ENCODE measurements at places on chromosomes 5 and 9.

- DNase-seq: no peak
Measured at GRCh38 chr5:135185481-135186065, 151.5 kb upstream of the PITX1 start.

- DNase-seq: no peak
Measured at GRCh38 chr9:86924206-86924605, 23.1 kb downstream of the GAS1 start.

GRCh38 chr9:88339317-88339716 is 48.9 kb upstream of the SPIN1 start:
- no peak for DNase-seq

DNA sequence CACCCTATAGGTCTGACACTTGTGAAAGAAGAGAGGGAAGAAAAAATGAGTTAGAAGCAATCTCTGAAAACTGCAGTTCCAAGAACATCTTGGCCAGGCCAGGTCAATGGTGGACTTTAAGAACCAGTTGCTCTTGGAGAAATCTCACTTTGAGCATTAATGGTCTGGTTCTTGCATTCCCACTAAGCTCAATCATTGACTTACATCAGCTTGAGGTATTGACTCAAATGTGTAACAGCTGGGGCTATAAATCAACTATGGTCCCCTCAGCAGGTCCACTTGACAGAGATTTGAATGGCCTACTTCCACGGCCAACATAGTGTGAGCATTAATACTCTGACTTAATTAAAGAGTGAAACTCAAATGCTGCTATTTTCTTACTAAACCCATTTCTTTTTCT is 357.8 kb upstream of the RGMB start:
- no peak for DNase-seq

DNA sequence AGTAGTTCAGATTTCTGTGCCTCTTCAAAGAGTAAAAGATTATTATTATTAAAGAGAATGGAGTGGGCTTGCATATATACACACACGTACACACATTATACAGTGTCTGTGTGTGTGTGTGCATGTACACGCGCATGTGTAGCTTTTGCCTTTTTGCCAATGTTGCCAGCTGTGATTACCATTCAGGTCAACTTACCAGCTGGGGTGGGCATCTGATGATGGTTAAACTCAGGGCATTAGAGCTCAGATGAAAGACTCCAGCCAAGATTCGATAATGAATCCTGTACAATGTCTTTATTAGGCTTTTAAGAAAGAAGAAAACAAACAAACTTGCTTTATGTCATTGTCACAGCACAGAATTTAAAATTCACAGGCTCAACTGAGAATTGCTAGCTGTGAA is 296.5 kb upstream of the DMAC1 start:
- no peak for DNase-seq

DNA sequence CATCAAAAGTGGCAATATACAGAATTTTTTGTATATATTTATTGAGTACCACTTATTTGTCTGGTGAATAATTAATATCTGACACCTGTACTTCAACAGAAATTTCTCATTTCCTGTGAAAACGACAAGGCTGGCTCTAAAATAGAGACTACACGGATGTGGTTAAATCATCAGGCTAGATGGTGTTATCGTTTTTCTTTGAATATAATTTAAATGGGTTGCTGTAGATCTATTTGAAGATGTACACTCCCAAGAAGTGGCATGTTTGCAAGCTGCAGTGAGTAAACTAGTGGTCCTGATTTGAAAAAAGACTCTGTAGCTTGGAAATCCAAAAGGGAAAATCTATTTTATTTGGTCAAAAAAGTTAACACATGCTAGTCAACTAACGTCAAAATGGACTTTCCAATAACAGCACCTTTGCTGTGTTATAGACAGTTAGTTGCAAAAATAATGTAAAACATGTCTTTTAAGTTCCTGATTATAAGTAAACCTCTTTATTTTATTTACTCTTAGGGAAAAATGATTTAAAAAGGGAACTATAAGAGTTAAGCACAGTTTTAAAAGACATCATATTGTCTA is 13.8 kb downstream of the ST8SIA4 start:
- no peak for DNase-seq

GRCh38 chr5:44051591-44051990 is 337.6 kb downstream of the FGF10 start:
- DNase-seq: no peak

DNA sequence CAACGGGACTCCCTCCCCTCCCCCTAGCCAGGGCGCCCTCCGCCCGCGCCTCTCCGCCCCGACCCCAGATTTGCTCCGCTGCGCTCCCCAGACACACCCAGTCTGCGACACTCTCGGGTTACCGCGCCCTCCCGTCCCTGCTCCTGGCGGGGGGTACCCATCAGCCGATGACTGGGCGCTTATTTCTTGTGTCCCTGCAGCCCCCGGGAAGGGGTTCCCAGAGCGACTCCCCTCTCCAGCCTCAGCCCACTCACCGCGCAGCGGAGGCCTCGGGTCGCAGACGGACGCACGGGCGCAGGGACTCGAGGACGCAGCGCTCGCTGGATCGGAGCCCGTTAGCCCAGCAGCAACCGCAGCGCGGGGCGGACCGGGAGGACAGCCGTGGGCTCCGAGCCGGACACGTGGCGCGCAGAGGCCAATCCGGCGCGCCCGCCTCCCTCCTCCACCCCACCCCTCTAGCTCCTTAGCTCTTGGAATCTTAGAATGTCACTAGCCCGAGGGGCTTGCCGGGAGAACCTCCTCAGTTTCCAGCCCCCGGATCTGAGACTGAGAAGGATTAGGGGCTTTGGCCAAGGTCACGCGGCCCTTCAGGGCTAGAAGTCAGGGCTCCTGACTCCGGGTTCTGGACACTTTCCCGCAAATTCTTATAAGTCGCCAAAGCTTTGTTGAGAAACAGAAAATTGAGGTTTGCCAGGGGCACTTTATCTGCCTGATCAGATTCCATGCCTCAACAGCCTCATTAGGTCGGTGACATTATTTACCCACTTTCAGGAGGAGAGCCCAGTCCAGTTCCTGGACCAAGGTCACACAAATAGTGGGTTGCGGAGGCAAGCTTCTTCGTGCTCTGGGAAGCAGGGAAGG is at the start of gene ANXA6:
Gene ANXA6, minus strand, starts transcription at position 354 of the 861 bp plus-strand sequence. CDS start 9,878 bp downstream, outside the sequence.
- DNase-seq: peak; percentile 47

DNA sequence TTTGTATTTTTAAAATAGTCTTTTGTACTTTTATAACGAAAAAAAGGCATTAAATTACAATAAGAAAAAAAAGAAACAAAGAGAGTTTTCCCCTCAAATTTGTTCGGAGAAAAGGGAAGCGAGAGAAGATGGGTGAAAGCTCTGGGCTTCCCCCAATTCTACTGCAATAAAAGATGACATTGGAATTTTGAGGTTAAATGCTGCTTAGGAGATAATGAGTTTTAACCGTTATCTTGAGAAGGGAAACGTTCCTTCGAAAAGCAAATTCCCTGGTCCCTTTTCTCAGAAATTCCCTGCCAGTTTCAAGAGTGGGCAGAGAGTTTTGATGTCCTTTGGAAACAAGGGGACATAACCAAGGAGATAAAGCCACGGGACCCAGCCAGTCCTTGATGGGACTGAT is 18.4 kb upstream of the ERGIC1 start:
- DNase-seq: no peak

- no peak for DNase-seq
Measured at GRCh38 chr5:173998531-173998930, 9.6 kb downstream of the C5orf47 start.

DNA sequence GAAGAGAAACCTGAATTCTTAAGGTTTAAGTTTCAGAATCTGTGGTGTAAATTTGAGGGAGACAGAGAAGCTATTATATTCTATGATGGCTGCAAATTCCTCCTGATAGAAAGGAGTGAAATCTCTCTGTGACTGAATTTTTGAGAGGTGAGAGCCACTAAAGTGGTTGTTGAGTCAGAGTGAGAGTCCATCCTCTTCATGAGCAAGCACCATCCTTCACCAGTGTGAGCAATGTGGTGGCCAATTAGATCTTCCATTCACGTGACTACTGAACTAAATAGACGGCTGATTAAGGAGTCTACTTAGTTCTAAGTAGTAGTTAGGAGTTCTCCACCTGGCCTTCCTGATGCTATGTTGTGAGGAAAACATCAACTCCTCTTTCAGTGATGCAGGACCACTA is 147.8 kb upstream of the CCNH start:
- no peak for DNase-seq

- no peak for DNase-seq
Measured at GRCh38 chr5:23332650-23333251, 174.7 kb upstream of the PRDM9 start.

DNA sequence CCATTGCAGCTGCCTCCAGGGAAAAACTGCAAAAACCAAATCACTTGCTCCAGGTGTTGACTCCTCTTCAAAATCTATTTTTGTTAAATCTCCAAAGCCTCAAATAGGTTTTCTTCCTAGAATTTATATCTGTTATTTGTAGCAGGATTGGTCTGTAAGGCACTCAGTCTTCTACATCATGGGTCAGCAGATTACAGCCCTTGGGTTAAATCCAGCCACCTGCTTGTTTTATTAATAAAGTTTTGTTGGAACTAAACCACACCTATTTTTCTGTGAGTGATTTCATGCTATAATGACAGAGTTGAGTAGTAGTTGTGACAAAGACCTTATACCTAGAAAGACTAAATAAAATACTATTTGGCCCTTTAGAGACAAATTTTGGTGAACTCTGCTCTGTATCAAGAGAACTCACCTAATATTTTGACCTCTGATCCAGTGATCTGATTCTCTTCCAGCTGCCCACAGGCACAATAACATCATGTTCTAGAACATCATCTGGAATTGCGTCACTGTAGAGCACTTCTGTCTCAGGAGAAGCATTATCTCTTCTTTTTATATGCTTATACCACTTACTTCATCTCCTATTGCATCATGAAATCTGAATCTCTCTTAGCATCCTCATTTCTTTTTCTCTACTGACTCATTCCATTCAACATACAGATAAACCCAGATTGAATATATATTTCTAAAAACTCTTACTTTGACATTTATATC is 130.1 kb downstream of the RPS23 start:
- DNase-seq: no peak

DNA sequence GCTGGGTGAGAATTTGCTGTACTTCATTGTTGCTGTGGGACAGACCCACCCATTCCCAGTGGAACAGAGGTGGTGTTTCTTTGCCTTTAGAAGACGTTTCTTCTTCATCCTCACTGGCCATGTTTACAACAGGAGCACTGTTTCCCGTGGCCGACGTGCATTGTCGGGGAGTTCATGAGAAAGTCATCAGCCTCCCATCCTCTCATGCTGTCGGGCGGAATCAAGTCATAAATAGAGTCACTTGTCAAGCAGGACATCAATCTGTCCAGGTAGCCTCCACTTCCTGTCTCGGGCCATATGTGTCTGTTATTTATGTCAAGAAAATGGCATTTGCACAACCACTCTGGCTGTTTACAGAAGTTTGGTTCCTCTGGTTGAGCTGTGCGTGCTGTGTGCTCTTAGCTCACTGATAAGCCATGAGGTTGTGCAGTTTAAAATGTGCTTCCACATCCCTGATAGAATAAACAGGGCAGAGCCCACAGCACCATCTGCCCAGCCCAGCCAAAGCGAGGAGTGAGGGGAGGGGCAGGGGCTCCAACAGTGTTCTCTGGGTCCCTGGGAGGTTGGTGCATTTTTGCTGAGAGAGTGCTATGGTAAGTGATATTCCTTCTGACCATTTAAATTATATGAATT is 401.9 kb upstream of the IRX2 start:
- no peak for DNase-seq

DNA sequence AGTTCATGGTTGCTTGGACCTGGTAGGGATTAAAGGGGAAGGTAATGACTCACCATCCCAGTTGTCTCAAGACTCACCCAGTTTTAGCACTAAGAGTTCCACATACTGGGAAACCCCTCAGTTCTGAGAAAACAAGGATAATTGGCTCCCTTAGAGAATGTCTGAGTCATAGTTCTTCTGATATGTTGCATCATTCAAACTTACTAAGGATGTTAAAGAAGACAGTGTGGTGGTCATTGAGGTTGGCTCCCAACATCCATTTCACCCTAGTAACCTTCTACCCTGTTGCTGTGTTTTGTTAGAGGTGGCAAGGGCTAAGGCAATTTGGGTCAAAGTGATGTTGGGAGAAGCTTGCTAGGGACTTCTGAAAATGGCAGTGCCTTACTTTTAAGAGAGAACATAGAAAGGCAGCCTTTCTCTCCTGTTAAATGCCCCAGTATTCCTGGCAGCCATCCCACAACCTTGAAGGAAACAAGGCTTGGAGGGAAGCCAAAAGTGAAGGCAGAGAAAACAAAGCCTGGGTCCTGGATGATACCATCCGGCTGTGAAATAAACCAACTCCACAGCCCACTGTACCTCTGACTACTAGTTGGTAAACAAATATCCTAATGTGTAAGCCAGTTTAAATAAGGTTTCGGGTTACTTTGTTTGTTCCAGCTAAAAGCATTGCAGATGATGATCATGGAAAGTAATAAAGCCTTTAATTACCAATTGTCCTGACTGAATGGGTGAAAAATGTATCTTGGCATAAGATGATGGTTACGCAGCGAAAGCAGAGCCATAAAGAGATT is 80.4 kb upstream of the ADAMTSL1 start:
- DNase-seq: no peak

GRCh38 chr9:123225374-123225813 is 43.0 kb downstream of the STRBP start:
- DNase-seq: no peak

DNA sequence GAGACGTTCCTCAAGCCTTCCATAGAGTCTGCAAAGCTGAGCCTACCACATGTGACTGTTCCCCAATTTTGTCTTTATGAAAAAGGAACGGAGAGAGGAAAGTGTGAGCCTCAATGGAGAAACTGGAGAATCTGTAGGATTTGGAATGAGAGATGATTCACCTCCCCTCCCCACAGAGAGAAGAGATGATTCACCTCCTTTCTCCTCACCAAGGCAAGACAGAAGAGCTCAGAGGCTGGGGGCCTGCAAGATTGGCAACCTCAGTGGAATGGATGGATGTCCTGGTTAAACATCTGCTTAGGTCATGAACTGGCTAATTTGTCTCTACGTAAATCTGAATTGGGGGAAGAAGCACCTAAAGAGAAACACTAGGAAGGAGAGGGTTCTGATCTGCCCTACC is 17.0 kb upstream of the MOCS2 start:
- no peak for DNase-seq

DNA sequence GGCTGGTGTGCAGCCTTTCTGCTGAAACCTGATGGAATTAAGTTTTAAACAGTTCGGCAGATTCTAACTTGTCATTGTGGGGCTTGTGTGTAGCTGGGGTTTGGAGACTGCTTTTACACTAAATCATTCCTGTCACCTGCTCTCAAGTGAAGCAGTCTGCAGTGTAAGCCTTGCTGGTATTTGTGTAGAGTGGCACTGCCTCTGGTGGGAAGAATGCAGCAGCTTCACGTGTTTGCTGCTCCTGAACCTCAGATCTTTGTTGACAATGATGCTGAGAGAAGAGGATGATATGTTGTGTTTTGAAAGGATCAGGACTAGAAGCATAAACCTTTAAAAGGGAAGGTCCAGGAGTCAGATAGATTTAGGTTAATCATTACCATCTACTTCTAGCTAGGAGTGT is 88.1 kb downstream of the KDM4C start:
- DNase-seq: no peak

DNA sequence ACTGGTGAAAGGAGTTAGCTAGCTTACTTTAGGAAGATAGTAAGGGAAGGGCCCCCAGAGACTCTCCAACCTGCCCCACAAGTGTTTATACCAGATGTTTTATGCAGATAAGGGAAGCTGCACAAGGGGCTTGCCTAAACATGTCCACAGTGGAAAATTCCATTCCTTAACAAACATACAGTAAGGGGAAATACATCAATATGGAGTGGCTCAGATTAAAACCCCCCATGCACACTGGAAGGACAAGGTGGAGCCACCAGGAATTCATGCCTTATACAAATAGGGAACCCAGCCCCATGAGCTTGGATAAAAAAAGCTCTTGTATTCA is 106.3 kb upstream of the GPBP1 start:
- DNase-seq: no peak
